ENCODE measurements at places on chromosomes 2 and 18.

- DNase-seq: no peak
Observed at GRCh38 chr2:189533288-189534035, 47.1 kb downstream of the SLC40A1 start.

- no peak for DNase-seq
Observed at GRCh38 chr2:204072443-204073324, 136.1 kb downstream of the ICOS start.

GRCh38 chr18:48462510-48462909 lies 53.3 kb upstream of the ZBTB7C start:
- no peak for DNase-seq

DNA sequence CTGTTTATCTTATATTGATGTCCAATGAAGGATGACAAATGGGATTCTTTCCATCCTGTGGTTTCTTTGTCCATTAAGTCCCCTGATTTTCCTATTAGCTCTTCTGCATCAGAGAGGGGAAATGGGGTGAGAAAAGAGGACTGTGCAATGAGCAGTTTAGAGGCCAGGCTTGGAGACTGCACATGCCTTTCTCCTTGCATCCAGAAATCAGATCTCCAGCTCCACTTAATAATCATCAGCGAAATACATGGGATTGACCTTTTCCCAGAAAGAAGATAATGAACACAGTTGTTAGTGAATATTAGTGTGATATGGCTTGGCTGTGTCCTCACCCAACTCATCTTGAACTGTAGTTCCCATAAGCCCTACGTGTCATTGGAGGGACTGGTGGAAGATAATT lies 697.4 kb downstream of the CBLN2 start:
- no peak for DNase-seq

DNA sequence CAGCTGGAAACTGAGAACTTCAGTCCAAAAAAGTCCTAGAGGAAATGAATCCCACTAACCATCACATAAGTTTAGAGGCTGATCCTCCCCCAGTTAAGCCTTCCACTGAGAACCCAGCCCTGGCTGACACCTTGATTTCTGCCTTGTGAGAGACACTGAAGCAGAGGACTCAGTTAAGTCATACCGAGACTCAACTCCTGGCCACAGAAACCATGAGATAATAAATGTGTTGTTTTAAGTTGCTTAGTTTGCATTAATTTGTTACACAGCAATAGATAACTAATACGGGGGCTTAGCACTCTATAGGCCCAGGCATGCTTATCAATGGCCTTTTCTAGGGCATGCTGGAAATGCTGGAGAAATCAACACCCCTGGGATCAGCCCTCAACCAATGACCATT lies 3.4 kb upstream of the ADD2 start:
- no peak for DNase-seq

DNA sequence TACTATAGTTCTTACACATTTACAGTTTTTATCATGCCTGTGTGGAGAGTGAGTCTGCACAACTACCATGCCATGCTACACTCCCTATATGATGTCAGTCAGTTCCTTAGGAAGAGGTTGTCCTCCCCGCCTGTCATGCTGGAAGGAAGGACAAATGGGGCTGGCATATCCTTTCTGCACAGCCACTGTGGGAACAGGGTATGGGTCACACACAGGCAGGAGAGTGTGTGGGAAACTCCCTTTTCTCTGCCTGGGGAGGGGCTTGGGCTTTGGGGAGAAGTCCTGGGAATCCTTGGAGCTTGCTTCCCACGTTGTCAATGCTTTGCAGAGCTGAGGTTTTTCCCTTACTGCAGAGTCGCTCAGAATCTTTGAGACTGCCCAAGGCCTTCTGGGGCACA lies 232.1 kb downstream of the PRKCE start:
- no peak for DNase-seq

- DNase-seq: no peak
Observed at GRCh38 chr2:47205576-47206141, 50.6 kb upstream of the STPG4 start.

DNA sequence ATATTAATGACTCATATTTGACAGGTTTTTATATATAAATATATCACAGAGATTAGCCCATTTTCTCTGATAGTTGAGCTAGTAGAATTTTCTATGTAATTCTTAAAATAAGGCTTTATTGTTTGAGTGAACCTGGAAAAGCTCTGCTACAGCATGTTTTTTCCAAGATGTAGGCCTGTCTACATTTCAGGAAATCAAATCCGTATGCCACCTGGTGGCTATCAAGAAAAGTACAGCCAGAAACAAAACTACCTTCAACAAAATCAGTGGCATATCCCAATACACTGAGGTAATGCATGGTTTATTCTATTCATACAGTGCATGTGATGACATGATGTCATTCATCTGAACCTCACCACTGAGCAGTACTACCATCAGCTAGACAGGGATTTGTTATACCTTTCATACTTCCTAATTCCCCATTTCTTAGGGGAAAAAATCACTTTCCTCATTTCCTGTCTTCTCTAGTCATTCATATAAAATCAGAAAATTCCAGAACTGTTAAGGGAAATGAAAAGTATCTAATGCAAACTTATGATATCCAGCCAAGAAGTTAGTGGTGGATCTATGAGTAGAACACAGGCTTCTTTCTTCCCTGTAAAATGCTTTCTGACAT lies 310.4 kb upstream of the SYT4 start:
- no peak for DNase-seq

- no peak for DNase-seq
Observed at GRCh38 chr18:76914314-76914713, 92.0 kb downstream of the ZNF236 start.

DNA sequence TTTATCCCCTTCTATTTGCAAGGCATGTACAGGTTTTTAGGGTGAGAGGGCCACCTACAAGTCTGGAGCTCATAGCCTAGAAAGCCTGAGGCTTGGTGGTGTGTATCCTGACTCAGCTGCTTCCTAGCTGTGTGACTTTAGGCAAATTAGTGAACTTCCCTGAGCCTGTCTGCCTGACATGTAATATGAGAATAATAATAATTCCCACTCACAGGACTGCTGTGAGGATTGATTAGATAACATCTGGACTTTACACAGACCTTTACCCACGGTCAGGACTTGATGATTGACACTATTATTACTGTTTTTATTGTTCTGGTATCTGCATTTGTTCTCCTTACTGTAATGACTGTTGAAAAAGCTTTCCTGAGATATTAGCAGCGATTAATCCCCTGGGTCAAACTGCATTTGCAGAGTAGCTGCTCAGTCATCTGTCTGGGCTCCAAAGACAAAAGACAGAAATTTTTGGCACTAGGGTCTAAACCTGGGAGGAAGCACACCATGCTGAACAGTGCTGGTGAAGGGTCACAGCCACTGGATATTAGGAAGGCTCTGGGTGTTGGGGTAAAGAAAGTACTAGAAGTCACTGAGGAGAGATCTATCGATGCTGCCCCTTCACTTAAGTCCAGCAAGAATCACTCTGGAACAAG lies 276.5 kb upstream of the FN1 start:
- no peak for DNase-seq

DNA sequence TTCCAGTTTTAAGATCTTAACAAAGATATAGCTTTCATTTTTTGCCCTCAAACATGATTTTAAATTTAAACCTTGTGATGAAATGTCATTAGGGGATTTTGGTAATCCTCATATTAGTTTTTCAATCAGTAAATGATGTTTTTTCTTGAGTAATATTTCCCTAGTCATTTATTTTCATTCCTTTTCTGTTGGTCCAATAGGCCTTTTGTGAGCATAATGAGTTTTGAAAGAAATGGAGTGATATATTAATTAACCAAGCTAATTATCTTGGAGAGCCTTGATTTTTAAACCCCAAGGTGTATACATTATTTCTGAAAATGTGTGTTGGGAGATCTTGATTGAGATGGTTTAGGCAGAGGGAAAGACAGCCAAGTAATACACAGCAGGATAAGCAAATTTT lies 46.3 kb downstream of the DCC start:
- DNase-seq: no peak

- no peak for DNase-seq
Observed at GRCh38 chr2:20355131-20355530, 4.5 kb upstream of the PUM2 start.

- DNase-seq: no peak
Observed at GRCh38 chr18:73719611-73720010, 428.0 kb downstream of the FBXO15 start.

DNA sequence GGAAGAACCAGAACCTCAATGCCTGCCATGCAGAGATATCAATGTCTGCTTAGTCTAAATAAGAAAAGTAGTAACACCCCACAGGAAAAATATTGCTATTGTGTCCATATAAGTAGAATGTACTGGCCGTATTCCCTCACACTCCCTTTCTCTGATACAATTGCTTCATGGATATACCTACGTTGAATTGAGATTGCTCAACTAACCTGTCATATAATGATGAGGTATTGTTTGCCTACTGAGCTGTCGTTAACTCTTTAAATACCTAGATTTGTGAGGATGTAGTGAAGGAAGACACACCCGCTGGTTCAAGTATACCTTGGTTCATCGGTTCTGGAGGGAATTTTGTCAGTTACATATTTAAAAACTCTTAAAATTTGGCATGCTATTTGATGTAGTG lies 480.7 kb upstream of the TCF4 start:
- DNase-seq: no peak

- no peak for DNase-seq
Observed at GRCh38 chr2:47065771-47066380, 89.2 kb downstream of the STPG4 start.

- DNase-seq: no peak
Observed at GRCh38 chr2:31831585-31831984, 179.2 kb downstream of the MEMO1 start.

- DNase-seq: no peak
Observed at GRCh38 chr2:9110346-9110884, 96.2 kb upstream of the ASAP2 start.

DNA sequence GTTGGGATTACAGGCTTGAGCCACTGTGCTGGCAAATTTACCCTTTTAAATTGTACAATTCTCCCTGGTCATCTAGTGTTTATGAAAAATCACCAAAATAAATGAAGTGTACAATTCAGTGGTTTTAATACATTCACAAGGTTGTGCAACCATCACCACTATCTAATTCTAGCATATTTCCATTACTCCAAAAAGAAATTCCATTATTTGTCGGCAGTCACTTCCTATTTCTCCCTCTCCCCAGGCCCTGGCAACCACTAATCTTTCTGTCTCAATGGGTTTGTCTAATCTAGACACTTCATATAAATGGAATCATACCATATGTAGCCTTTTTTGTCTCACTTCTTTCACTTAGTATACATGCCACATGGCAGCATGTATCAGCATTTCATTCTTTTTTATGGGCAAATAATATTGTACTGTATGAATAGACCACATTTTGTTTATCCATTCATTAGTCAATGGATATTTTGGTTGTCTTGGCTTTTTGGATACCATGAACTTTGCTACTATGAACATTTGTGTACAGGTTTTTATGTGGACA lies 12.6 kb upstream of the POLE4 start:
- no peak for DNase-seq

- no peak for DNase-seq
Observed at GRCh38 chr2:120678926-120679325, 56.7 kb upstream of the GLI2 start.

- no peak for DNase-seq
Observed at GRCh38 chr2:133843551-133843950, 275.3 kb upstream of the NCKAP5 start.

DNA sequence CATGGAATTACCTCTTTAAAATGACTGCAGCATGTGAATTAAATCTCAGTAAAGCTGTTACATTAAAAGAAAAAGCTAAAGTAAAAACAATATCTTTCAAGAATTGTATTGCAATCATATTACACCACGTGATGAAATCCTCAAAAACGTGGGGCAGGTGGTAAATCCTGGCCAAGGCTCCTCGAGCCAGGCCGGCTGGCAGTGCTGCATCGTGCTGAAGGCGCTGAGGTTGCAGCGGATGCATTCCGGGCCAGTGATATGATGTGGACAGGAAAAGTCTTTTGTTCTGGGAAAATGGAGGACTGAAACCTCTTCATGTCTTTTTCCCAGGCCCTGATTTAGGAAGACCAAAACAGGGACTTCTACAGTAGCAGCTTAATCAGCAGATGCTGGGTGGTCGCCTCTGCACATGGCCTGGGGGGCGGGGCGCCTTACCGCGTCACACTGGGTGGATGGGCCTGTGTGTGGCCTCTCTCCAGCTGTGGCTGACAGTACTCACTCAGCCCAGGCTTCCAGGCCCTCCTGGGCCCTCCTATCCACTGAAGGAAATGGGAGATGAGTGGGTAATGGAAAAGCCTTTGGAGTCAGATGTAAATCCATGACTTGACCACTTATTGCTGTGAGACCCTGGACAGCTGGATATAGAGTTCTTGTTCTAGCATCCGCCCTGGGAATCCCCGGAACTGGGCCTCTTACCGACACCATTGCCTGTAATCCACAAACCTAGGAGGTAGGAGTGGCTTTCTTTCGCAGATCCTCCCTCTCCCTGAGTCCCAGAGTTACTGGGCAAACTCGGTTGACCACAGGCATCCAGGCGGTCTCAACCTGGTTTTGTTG lies 45.1 kb downstream of the PROC start:
- DNase-seq: no peak

DNA sequence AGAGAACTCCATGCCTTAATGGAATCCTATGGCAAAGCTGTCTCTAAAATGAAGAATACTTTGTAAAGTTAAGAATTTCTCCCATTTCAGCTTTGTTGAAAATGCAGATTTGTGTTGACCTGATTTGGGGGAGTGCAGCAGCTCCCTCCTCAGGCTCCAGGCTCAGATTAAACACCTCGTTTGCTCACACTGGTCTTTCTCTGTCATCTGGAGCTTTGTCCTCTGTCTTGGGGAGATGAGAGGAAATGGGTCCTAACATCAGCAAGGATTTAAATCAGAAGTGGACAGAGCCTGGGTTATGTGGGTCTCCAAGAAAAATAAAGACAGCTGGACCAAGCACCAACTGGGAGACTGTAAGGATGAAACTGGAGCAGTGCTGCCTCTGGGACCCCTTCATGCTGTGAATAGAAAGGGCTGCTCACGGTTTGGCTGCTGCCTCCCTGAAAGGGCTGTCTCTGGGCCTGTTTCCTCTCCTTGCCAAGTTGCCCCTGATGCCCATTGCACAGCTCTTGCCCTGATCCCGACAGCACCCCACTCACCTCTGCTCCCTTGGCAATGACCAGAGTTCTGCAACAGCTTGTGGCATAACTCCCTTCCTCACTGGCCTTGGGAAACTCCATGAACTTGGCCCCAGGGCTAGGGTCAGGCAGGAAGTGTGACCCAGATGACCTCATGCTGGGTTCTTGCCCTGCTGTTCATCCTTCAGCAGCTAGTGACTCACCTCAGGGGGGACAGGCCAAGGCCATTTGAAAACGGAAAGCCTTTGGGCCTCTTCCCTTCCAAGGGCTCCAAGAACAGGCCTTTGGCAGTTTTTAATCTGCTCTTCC lies 197.2 kb downstream of the CYP26B1 start:
- DNase-seq: no peak

GRCh38 chr2:28199995-28200679 lies 192.5 kb upstream of the FOSL2 start:
- no peak for DNase-seq

GRCh38 chr2:9844036-9844483 lies 786 bp downstream of the TAF1B start:
- DNase-seq: no peak

DNA sequence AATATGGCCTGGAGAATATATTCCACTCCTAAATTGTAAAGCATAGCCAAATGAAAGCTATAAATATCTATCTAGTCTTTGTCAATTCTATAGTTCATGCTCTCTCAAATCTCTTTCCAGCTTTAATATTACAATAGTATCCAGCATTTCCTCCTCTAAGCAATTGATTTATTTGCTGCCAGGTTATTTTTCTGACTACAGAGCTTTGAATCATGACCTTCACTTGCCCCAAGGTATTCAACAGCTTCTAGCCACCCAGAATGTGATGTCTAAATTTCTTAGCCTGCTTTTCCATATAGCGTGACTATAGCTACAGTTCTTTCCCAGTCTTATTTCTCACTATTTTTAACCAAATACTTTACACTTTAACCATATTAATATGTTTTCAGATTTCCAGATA lies 1287.6 kb downstream of the LRP1B start:
- no peak for DNase-seq
